ENCODE measurements at places on chromosomes 7 and 10. TPM values are rescaled to one million over a fixed set of nuclear protein-coding genes. Genes with fewer than 3 reads are reported as not detected.

DNA sequence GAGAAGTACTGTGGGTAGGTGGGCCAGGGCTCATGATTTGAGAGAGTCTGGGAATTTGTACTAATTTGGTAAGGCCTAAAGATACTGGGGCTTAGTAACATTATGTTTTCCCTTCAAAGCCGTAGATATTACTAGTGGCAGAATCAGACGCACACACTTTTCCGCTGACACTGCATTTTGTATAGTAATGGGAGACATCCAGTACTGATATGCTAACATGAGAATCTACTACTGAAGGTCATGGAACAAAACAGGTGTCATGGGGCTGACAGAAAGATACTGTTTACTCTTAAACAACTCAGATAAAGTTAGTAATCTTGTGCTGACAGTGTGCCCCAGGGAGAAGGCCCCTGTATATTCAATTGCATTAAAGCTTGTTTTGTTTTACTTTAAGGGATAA is 11.1 kb upstream of the GIMAP7 start:
- DNase-seq, result no peak

The SAMD9L gene
- total RNA-seq, result 13.5 TPM

The CCDC3 gene
- total RNA-seq, result 1.1 TPM

The RBP4 gene
- total RNA-seq, result not detected

- DNase-seq, result no peak
These were observed 510.0 kb downstream of the TNS3 start for GRCh38 chr7:47071866-47072265.

DNA sequence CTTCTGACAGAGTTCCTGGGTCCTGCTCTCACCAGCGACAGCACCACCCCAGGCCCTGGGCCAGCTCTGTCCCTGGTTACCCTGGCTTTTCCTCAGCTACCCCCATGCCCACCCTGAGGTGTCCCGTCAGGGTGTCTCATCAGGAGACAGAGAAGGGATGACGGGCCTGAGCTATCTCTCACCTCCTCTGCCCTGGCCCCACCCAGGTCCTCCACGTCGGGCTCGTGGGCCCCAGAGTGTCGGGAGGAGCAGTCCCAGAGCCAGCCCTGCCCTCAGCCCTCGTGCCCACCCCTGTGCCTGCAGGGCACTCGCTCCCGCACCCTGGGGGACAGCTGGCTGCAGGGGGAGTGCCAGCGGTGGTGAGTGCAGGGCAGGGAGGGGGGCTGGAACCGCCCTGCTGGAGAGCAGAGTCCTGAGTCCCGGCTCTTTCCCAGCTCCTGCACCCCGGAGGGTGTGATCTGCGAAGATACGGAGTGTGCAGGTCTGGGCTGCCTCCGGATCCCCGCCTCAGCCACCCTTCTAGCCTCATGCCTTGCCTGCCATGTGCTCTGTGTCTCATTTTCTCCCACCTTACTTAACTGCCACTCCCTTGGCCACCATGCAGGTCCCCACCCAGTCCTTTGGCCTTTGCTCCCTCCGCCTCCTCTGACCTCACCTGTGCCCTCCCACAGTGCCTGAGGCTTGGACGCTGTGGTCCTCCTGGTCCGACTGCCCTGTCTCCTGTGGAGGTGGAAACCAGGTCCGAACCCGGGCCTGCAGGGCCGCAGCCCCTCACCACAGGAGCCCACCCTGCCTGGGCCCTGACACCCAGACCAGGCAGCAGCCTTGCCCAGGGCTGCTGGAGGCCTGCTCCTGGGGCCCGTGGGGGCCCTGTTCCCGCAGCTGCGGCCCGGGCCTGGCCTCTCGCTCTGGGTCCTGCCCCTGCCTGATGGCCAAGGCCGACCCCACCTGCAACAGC is 16.7 kb upstream of the ZNF862 start:
- DNase-seq, result no peak
